ENCODE measurements at places on chromosomes 13 and 19.

GRCh38 chr13:36356058-36356457 is 9.9 kb upstream of the SPART start:
- DNase-seq, result no peak

DNA sequence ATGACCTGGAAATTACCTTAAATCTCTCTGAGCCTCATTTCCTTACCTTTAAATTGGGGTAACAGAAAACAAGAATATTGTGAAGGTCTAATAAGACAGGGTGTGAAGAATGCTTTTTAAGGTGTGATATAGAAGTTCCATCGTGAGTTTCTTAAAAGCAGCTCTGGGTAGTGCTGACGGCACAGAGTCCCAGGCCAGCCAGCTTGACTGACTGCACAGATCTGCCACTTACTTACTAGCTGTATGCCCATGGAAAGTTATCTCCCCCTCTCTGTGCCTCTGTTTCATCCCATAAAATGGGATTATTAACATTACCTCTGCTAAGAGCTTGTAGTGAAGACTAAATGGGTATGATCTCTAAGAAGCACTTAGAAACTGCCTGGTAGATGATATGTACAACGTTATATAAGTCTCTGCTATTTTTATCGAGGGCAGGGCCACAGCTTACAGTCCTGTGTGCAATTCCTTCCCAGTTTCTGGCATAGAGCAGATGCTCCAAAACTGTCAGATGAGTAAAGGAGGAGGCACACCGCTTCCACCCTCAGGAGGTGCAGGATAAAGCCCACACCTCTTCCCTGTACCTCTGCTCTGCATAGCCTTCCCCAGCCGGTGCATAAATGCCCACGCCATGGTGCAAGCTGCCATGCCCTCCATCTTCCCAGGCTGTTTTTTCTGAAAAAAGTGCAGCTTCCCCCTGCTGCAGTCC is 99.6 kb downstream of the MBNL2 start:
- no peak for DNase-seq

DNA sequence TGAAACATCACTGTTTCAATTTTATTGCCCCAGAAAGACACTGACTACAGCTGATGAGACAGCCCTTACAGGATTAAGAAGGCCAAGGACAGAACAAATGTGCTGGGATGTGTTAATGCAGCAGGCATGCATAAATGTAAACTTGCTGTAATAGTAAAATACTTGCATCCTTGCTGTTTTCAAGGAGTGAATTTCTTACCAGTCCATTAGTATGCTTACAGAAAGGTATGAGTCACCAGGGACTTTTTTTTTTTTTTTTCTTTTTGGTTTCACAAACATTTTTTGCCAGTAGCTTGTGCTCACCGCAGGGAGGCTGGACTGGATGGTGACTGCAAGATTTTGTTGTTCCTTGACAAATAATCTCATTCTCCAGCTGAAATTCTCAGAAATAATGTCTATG is 55.1 kb downstream of the GPR180 start:
- DNase-seq, result peak; percentile 18

DNA sequence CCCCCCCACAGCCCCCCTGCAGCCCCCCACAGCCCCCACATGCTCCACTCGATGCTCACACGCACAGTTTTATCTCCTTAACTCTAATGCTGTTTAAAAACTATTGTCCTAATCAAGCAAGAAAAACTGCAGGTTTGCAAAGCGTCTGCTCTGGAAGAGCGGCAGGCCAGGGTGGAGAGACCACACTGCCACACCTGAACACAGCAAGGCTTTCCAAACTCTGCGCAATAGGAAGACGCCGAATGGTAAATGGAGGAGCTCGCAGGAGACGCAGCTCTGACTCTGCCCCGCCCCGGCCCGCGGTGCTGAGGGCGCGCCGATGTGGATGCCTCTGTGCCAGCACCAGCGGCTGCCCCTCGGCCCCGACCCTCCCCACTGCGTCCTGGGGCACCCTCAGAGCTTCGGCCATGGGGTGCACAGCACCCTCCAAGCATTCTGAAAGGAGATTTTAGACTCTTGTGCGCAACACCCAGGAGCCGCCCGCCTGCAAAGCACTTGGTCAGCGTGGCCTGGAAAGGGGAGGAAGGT is 32.4 kb downstream of the RASA3 start:
- DNase-seq, result no peak

GRCh38 chr13:110642291-110642981 is 27.1 kb downstream of the NAXD start:
- no peak for DNase-seq

GRCh38 chr13:95710313-95710712 is 33.4 kb downstream of the DNAJC3 start:
- no peak for DNase-seq

- DNase-seq, result no peak
These were observed 9.6 kb downstream of the FEM1A start for GRCh38 chr19:4801085-4801619.

GRCh38 chr19:17259118-17259780 is 5.3 kb downstream of the USHBP1 start:
- no peak for DNase-seq

DNA sequence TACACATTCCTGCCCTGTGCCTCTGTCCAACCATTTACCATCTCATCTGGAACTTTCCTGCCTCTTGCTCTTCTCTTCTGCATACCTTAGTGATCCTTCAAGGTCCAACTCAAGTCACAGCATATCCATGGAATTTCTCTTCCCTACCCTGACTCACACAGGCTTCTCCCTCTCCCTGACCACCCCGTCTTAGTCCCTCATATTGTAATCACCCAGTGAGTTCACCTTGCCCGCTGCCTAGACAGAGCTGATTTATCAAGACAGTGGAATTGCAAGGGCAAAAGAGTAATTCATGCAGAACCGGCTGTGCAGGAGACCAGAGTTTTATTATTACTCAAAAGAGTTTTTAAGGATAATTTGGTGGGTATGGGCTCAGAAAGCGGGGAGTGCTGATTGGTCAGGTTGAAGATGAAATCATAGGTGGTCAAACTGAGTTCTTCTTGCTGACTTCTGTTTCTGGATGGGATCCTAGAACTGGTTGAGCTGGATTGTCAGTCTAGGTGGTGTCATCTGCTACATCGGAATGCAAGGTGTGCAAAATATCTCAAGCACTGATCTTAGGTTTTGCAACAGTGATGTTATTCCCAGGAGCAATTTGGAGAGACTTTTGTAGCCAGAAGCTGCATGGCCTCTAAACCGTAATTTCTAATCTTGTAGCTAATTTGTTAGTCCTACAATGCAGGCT is 67.2 kb downstream of the HSPH1 start:
- no peak for DNase-seq

DNA sequence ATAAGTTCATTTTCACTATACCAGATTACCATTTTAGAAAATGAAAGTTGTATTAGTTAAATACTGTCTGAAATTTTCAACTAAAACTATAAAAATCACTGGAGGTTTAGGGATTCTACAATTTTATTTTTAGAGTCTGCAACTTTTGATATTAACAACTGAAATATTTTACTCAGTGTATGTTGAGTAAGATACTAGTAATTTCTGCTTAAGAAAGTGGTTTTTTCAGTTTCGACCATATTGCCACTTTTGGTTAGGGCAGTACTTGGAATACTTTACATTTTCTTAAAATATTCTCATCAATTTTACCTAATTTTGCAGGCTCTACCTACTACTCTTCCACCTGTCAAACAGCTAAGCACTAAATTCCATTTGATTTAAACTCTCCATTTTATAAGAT is 59.6 kb downstream of the KCNRG start:
- DNase-seq, result no peak

GRCh38 chr13:60018536-60018935 is 145.2 kb downstream of the DIAPH3 start:
- no peak for DNase-seq

DNA sequence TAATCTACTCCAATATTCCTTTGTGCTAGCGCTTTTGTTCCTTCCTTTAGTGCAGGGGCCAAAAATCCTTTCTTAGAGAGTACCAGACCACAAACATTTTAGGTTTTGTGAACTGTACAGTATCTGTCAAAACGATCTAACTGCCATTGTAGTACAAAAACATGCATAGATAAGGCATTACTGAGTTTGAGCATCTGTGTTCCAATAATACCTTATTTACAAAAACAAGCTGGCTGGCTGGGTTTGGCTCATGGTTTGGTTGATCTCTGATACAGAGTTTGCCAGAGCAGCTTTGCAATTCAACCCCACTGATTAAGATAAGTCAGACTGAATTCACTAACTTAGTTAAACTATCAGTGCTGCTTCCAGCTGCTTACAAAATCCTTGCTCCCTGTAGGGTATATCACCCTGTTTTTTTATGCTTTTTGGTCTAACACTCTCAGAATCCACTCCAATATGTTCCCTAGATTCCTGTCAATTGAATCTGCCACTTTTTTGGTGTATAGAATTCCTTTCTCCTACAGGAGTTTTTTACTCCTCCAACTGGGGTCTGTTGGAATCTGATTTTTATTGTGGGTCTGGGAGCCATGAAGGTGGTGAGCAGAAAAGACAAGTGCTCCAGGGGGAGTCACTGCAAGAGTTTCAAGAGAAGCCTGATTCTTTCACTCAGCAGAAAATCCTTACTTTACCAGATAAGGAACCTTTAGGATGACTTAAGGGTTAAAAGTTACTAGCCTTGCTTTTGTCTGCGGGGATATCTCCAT is 1399.4 kb downstream of the EFNB2 start:
- no peak for DNase-seq

Measured in GM13977 (cell line).